ENCODE measurements at places on chromosomes 3 and 15. TPM values are rescaled to one million over a fixed set of nuclear protein-coding genes. Genes with fewer than 3 reads are reported as not detected.

- no peak overlapping the region for H3K4me3 ChIP-seq
- no peaks in the 10 kb centered on the region for H3K36me3 ChIP-seq
- DNase-seq: no peak
- no peaks in the 10 kb centered on the region for H3K27me3 ChIP-seq
- no peak overlapping the region for H3K27ac ChIP-seq
Observed at GRCh38 chr3:156033428-156033827, 87.0 kb upstream of the KCNAB1 start.

DNA sequence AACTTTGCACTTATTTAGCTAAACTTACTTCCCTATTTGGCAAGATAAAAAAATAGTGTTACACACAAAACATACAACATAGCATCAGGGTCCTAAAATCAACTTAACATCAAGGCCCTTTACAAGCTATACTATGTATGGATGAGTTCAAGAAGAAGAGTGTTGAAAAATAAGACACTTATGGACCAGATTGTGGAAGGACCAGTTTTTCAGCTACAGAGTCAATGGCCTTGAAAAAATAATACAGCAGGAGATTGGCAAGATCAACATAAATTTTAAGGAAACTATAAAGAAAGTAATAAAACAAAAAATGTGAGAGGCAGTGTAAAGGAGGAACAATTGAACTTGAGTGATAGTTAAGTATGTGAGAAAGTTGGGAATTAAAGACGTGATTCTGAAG lies 66.3 kb upstream of the BBX start:
- no peaks in the 10 kb centered on the region for H3K27me3 ChIP-seq
- no peaks in the 10 kb centered on the region for H3K36me3 ChIP-seq
- no peak for DNase-seq

- no peak overlapping the region for H3K27ac ChIP-seq
- no peak for DNase-seq
- H3K4me3 ChIP-seq: no peak overlapping the region
- H3K27me3 ChIP-seq: no peaks in the 10 kb centered on the region
Observed at GRCh38 chr3:5828251-5828650, 640.7 kb downstream of the EDEM1 start.

GRCh38 chr15:25737218-25737643 lies 125.9 kb downstream of the ATP10A start:
- no peak for DNase-seq
- no peak overlapping the region for H3K27ac ChIP-seq

GRCh38 chr3:123861081-123861836 lies 22.9 kb downstream of the MYLK start:
- H3K27ac ChIP-seq: no peak overlapping the region
- no peak for DNase-seq
- peaks cover 5% of the 10 kb centered on the region for H3K36me3 ChIP-seq
- no peak overlapping the region for H3K4me3 ChIP-seq
- H3K4me1 ChIP-seq: peaks cover 5% of the 10 kb centered on the region

DNA sequence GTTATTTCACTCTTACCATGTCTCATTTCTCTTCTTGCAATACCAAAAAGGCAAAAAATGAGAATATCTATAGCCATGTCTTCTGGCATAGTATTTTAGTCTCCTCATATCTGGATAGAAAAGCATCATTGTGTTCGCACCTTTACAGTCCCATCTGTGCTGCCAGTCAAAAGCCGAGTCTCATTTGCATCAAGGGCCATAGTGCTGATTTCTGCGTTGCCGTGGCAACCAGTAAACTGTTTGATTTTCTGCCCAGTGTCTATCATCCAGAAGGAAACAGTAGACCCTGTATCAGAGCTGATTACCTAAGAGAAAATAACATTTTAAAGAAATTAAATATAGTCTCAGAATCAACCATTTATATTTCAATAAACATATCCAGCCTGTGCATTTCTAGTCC lies 86.1 kb upstream of the SERPINI2 start:
- H3K27me3 ChIP-seq: no peaks in the 10 kb centered on the region
- no peaks in the 10 kb centered on the region for H3K36me3 ChIP-seq
- no peaks in the 10 kb centered on the region for H3K4me1 ChIP-seq
- DNase-seq: no peak
- no peak overlapping the region for H3K27ac ChIP-seq

- no peaks in the 10 kb centered on the region for H3K27me3 ChIP-seq
- DNase-seq: no peak
- H3K4me3 ChIP-seq: no peak overlapping the region
- peaks cover 11% of the 10 kb centered on the region for H3K4me1 ChIP-seq
- H3K27ac ChIP-seq: no peak overlapping the region
Observed at GRCh38 chr3:11625376-11626083, 18.2 kb downstream of the VGLL4 start.

GRCh38 chr15:76480267-76480666 lies 143.7 kb downstream of the ISL2 start:
- H3K4me1 ChIP-seq: no peaks in the 10 kb centered on the region
- H3K27ac ChIP-seq: no peak overlapping the region
- no peaks in the 10 kb centered on the region for H3K27me3 ChIP-seq
- no peak overlapping the region for H3K4me3 ChIP-seq
- H3K36me3 ChIP-seq: no peaks in the 10 kb centered on the region

DNA sequence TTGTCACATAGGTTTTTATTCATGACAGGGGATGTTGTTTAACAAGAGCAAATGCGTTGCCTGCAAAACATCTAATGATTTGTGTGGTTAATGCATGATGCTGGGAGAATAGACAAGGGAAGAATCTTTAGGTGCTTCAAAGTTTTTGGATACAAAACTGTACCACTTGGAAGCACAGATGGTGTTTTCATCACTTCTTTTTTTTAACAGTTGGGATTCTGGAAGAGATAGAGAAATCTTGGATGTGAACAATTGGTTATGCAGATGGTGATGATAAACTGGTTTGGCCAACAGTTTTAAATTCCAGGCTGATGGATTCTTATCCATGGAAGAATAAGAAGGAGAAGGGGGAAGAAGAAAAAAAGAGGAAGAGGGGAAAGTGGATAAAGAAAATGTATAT lies 379.4 kb downstream of the KCNH8 start:
- no peak for DNase-seq
- no peak overlapping the region for H3K27ac ChIP-seq
- no peaks in the 10 kb centered on the region for H3K36me3 ChIP-seq
- H3K27me3 ChIP-seq: no peaks in the 10 kb centered on the region
- no peak overlapping the region for H3K4me3 ChIP-seq

- H3K27me3 ChIP-seq: no peaks in the 10 kb centered on the region
- H3K4me3 ChIP-seq: no peak overlapping the region
- no peaks in the 10 kb centered on the region for H3K36me3 ChIP-seq
Observed at GRCh38 chr3:31289584-31289983, 243.1 kb upstream of the STT3B start.

DNA sequence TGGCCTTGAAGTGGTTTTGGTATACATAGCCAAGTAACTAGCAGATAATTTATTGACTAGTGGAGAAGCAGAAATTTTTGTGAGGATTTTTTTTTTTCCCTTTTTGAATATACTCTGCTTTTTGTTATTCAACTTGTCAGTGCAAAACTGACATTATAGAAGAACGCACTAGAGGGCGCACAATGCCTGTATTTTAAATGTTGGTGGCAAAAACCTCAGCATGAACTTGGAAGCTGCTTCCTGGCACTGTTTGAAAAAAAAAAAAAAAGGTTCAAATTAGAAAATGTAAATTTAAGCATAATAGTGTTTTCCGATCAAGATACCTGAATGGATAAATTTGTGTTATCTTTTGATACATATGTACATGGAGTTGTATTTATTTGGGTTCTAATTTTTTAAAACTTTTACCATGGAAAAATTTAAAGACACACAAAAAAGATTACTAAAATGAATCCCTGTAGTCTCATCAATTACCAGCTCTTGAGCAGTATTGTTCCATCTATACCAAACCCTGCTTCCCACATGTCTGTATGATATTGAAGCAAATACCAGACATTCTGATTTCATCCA lies 56.0 kb downstream of the SLC25A26 start:
- H3K4me1 ChIP-seq: peaks cover 2% of the 10 kb centered on the region
- peak; percentile 79 for DNase-seq
- no peaks in the 10 kb centered on the region for H3K27me3 ChIP-seq
- H3K27ac ChIP-seq: no peak overlapping the region
- H3K36me3 ChIP-seq: no peaks in the 10 kb centered on the region

GRCh38 chr15:98280284-98280975 lies 319.9 kb downstream of the ARRDC4 start:
- H3K27me3 ChIP-seq: no peaks in the 10 kb centered on the region
- no peak overlapping the region for H3K27ac ChIP-seq
- DNase-seq: no peak
- H3K36me3 ChIP-seq: no peaks in the 10 kb centered on the region
- H3K4me1 ChIP-seq: no peaks in the 10 kb centered on the region
- no peak overlapping the region for H3K4me3 ChIP-seq

- H3K4me3 ChIP-seq: no peak overlapping the region
- H3K27me3 ChIP-seq: peaks cover 9% of the 10 kb centered on the region
- H3K4me1 ChIP-seq: no peaks in the 10 kb centered on the region
- DNase-seq: peak; percentile 20
- no peaks in the 10 kb centered on the region for H3K36me3 ChIP-seq
- no peak overlapping the region for H3K27ac ChIP-seq
Observed at GRCh38 chr3:186185194-186185787, 76.4 kb upstream of the ETV5 start.

GRCh38 chr3:111582120-111582474 lies 13.0 kb downstream of the ZBED2 start:
- H3K27me3 ChIP-seq: no peaks in the 10 kb centered on the region
- no peaks in the 10 kb centered on the region for H3K4me1 ChIP-seq
- H3K27ac ChIP-seq: no peak overlapping the region
- H3K36me3 ChIP-seq: no peaks in the 10 kb centered on the region
- no peak for DNase-seq

DNA sequence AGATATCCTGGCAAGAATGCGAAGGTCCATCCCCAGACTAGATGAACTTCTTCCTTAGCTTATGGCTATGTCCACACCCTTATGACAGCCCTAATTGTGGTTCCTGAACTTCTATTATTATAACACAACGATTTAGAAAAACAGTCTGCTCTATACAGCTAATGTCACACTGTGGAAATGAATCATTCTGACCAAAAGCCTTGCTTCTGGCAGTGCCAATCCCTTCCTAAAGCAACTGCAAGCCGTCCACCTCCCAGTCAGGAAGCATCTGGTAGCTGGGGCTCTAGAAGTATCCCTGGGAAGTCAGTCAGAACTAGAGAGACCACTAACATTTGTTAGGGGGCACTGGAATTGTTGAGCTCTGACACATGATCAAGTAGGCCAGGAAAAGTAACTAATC lies 45.0 kb downstream of the MYO5A start:
- H3K36me3 ChIP-seq: no peaks in the 10 kb centered on the region
- H3K27me3 ChIP-seq: no peaks in the 10 kb centered on the region
- DNase-seq: no peak
- no peak overlapping the region for H3K4me3 ChIP-seq
- H3K4me1 ChIP-seq: peaks cover 3% of the 10 kb centered on the region

GRCh38 chr3:160448845-160449635 lies 546 bp downstream of the TRIM59 start:
- H3K4me3 ChIP-seq: peak overlapping the region; percentile 39
- H3K36me3 ChIP-seq: no peaks in the 10 kb centered on the region
- peak overlapping the region; percentile 81 for H3K27ac ChIP-seq
- no peaks in the 10 kb centered on the region for H3K27me3 ChIP-seq
- DNase-seq: no peak
- peaks cover 11% of the 10 kb centered on the region for H3K4me1 ChIP-seq

DNA sequence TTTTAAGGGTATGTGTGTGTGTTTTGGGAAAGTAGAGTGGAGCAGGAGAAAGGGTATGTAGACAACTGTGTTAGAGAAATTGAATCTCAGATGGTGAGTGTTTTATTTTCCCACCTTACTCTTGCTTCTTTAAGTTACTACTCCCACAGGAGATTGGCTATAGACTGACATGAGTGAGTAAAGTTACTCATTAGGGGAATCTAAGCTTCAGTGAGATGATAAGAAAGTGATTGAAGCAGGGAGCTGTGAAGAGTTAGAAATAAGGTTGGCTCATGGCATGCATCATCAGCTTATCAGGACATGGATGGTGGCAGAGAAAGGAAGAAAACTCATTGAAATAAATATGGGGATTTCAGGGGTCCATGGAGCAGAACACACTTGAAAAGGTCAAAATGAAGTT lies 88.9 kb downstream of the MBNL1 start:
- H3K27ac ChIP-seq: no peak overlapping the region
- H3K36me3 ChIP-seq: peaks cover under 1% of the 10 kb centered on the region
- no peak for DNase-seq
- H3K27me3 ChIP-seq: no peaks in the 10 kb centered on the region
- H3K4me1 ChIP-seq: peaks cover 7% of the 10 kb centered on the region

GRCh38 chr15:62618432-62618831 lies 424.1 kb upstream of the TPM1 start:
- DNase-seq: no peak
- H3K27ac ChIP-seq: no peak overlapping the region
- no peaks in the 10 kb centered on the region for H3K36me3 ChIP-seq
- H3K4me1 ChIP-seq: peaks cover 2% of the 10 kb centered on the region
- no peak overlapping the region for H3K4me3 ChIP-seq
- H3K27me3 ChIP-seq: no peaks in the 10 kb centered on the region

DNA sequence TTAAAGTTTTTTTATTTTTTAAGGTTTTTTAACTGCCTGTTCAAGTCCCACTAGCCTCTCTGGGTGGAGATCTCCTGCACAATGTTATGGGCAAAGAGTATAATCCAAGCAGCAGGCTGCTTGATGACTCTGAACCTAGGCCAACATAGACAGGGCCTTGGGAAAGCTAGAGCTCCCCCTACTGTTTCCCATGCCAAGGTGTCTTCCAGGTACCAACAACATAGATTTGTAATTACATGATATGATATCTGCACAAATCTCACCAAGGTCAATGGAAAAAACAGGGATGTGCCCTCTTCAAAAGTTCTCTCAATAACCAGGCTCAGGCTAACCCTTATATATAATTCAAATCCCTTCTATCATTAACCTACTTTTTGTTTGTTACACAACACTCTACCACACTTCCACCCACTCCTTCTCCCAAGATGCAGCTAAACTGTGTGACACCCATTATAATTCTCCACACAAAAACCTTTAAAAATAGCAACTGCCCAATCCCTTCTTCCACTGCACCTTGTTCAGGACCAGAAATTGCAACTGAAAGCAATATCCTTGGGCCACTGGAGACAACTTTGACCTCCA lies 43.8 kb downstream of the RBM15B start:
- DNase-seq: no peak
- no peak overlapping the region for H3K4me3 ChIP-seq
- H3K27ac ChIP-seq: no peak overlapping the region

DNA sequence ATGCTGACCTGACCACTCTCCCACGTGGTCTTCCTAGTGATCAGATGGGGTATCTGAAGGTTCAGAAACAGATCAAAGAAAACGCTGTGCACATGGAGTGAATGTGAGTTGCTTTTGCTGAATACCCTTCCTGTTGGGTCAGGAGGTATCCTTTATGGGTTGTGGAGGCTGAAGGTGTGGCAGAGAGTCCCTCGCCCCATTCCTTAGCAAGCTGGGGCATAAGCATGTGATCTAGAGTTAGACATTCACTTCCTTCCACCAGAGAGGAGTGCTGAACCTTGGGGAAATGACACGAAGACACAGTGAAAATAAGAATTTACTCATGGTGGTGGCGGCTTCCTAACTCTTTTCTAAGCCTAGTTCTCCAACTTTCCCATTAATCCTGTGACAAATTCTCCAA lies 27.8 kb upstream of the SPTBN5 start:
- no peak for DNase-seq
- no peaks in the 10 kb centered on the region for H3K36me3 ChIP-seq

PDZRN3 gene
- 20.7 TPM for total RNA-seq

RABL3 gene
- total RNA-seq: 13.2 TPM

CLDN1 gene
- total RNA-seq: 29.8 TPM

HDC gene
- total RNA-seq: 0.82 TPM

SCAANT1 gene
- total RNA-seq: not detected

RBP2 gene
- total RNA-seq: not detected

MAP6D1 gene
- 1.9 TPM for total RNA-seq

WDR72 gene
- total RNA-seq: 0.97 TPM

RTP1 gene
- not detected for total RNA-seq

GALK2 gene
- total RNA-seq: 38.5 TPM

CCDC9B gene
- total RNA-seq: 42.1 TPM

LSAMP gene
- 21.9 TPM for total RNA-seq

HCLS1 gene
- 108 TPM for total RNA-seq

All from lung (tissue), 17 donors.